Muscle of back (tissue), 13 donors: ENCODE measurements at places on chromosomes 7 and 10. TPM values are rescaled to one million over a fixed set of nuclear protein-coding genes. Genes with fewer than 3 reads are reported as not detected.

- no peak for DNase-seq
Observed at GRCh38 chr7:152000191-152000590, 25.3 kb upstream of the GALNT11 start.

DNA sequence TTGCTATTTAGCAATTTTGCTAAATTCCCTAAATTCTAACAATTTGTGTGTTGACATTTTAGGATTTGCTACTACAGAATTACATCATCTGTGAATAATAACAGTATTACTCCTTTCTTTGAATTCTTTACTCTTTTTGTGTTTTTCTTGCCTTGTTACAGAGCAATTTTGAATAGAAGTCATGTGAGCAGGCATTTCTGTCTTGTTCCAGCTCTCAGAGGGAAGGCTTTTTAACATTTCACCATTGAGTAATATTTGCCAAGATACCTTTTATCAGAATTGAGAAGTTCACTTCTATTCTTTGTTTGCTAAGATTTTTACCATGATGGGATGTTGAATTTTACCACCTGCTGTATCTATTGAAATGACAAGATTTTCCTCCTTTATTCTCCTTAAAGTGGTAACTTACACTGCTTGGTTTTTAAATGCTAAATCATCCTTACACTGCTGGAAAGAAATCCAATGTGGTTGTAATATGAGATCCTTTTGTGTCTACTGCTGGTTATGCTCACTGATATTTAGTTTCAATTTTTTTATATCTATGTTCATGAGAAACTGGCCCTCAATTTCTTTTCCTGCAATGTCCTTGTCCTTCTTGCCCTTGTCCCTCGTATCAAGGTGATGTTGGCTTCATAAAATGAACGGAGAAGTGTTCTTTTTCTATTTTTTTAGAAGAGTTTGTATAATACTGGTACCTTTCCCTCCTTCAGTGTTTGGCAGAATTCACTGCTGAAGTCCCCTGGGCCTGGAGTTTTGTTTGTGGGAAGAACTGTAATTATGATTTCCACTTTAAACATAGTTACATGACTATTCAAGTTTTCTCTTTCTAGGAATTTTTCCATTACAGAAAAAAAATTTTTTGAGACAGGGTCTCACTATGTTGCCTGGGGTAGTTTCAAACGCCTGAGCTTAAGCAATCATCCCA lies 50.3 kb upstream of the ATP6V0A4 start:
- DNase-seq = no peak

GRCh38 chr10:3805791-3806461 lies 20.9 kb upstream of the KLF6 start:
- DNase-seq = peak; percentile 78

GRCh38 chr10:62043421-62044021 lies 142.0 kb downstream of the ARID5B start:
- peak; percentile 86 for DNase-seq

GRID2IP gene
- 0.21 TPM for polyA plus RNA-seq

LRRD1 gene
- not detected for polyA plus RNA-seq

KRIT1 gene
- polyA plus RNA-seq = 21.7 TPM

ST8SIA6 gene
- polyA plus RNA-seq = 2.9 TPM

CALCR gene
- polyA plus RNA-seq = 9.9 TPM

A1CF gene
- 0.03 TPM for polyA plus RNA-seq

NME8 gene
- polyA plus RNA-seq = 0.43 TPM

VPS37D gene
- polyA plus RNA-seq = 2.6 TPM

ACTL6B gene
- polyA plus RNA-seq = not detected

TBXAS1 gene
- polyA plus RNA-seq = 4.1 TPM
